ENCODE measurements at places on chromosomes 3 and 15.

DNA sequence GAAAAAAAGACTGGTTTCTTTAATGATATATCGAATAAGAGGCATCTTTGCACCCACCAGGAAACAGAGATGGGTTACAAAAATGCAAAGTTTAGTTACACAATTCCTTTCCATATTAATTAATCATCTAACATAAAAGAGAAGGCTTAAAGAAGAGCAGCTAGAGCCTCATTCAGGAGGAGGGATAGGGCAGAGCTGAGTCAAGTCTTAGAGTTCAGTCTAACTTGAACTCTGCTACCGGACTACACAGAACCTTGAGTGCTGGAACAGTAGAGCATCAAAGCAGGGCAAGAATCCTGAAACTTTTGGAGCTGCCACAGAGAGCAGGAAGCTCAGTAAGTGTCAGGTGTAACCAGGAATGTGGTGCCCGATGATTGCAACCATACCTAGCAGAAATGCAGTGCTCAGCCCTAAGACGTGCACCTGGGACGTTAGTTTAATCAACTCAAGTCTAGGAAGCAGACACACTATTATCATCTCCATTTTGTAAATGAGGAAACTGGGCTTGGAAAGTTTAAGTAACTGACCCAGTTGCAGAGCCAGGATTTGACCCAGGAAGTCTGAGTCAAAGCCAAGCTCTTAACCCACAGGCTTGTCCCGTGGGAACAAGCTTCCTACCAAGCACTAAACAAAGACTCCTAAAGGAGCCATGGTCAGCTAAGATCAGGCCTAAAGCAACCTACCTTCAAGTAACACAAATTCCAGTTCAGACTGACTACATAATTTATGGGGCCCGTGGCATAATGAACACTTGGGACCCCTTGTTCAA is 187.4 kb downstream of the FOXP1 start:
- no peak for DNase-seq

- no peak for DNase-seq
Observed at GRCh38 chr3:156207802-156208685, 87.7 kb downstream of the KCNAB1 start.

DNA sequence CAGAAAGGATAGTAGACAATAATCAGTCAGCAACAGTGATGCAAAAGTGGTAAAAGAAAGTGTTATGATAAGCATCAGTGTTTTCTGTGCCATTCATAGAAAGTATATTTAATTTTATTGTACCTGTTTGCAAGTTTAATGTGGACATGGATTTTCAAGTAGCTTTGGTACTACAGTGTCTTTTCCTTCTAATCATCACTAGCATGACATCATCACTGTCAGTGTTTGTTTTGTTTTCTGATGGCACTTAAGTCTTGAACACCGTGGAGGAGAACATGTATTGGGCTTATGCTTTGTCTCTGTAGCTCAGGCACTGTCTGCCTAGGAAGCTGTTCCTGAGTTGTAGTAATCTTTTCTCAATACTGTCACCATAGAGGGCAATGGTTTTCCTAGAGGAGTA is 41.9 kb downstream of the SETD5 start:
- no peak for DNase-seq

GRCh38 chr3:166248784-166249183 is 411.6 kb upstream of the BCHE start:
- no peak for DNase-seq

- no peak for DNase-seq
Observed at GRCh38 chr3:44016818-44017217, 224.9 kb upstream of the TOPAZ1 start.

- DNase-seq: no peak
Observed at GRCh38 chr3:22419261-22419660, 668.3 kb upstream of the ZNF385D start.
